A549 treated with RU486 at 1 μM for 4 hours (cell line): ENCODE measurements at places on chromosomes 1 and 21. TPM values are rescaled to one million over a fixed set of nuclear protein-coding genes. Genes with fewer than 3 reads are reported as not detected.

Gene GJB3
- 3.6 to 9.0 TPM (median 6.3 TPM) in 5 replicates for total RNA-seq

Gene NBPF6
- total RNA-seq: not detected in 5 replicates

Gene GMEB1
- 5.6 to 7.3 TPM (median 6.4 TPM) in 5 replicates for total RNA-seq

Gene BRINP2
- 0.03 to 0.43 TPM (median 0.12 TPM) in 5 replicates for total RNA-seq

Gene EPHX1
- total RNA-seq: 217 to 267 TPM (median 236 TPM) in 5 replicates

Gene SMIM1
- total RNA-seq: 1.1 to 2.1 TPM (median 1.4 TPM) in 4 of 5 replicates, not detected in the other

Gene USH2A
- not detected in 5 replicates for total RNA-seq

Gene ZBTB8OS
- 33.1 to 49.6 TPM (median 42.5 TPM) in 5 replicates for total RNA-seq

Gene MPZ
- total RNA-seq: 0.17 to 0.35 TPM (median 0.30 TPM) in 5 replicates

Gene BEND5
- total RNA-seq: not detected in 5 replicates

Gene CLEC20A
- not detected in 5 replicates for total RNA-seq

Gene PDE9A
- total RNA-seq: 1.1 to 1.7 TPM (median 1.2 TPM) in 5 replicates

Gene WNT9A
- total RNA-seq: 5.6 to 9.6 TPM (median 8.2 TPM) in 5 replicates

Gene TDRD5
- 0.03 to 0.09 TPM (median 0.05 TPM) in 3 of 5 replicates, not detected in the others for total RNA-seq

Gene NENF
- 94.8 to 148 TPM (median 143 TPM) in 5 replicates for total RNA-seq

Gene DYRK1A
- 7.3 to 14.5 TPM (median 11.3 TPM) in 5 replicates for total RNA-seq

Gene CHD5
- 0.66 to 1.3 TPM (median 0.77 TPM) in 5 replicates for total RNA-seq

Gene PGBD5
- total RNA-seq: 0.49 to 1.0 TPM (median 0.80 TPM) in 5 replicates

Gene LCE1B
- total RNA-seq: not detected in 5 replicates

Gene GUCA2B
- 0.28 to 0.38 TPM in 2 of 5 replicates, not detected in the others for total RNA-seq

Gene CYP4X1
- 0.07 to 0.08 TPM in 2 of 5 replicates, not detected in the others for total RNA-seq

Gene ATP6V1G3
- not detected in 5 replicates for total RNA-seq

Gene ATP1A2
- total RNA-seq: 0.03 to 0.04 TPM (median 0.03 TPM) in 3 of 5 replicates, not detected in the others

Gene FLG2
- total RNA-seq: not detected in 5 replicates

Gene LENEP
- total RNA-seq: not detected in 5 replicates

Gene FAM110D
- 0.06 TPM in 1 of 5 replicates, not detected in the others for total RNA-seq

Gene COL16A1
- 4.3 to 6.9 TPM (median 5.2 TPM) in 5 replicates for total RNA-seq

Gene HSPA6
- 1.3 to 8.1 TPM (median 2.0 TPM) in 5 replicates for total RNA-seq

Gene LCE3D
- total RNA-seq: 0.96 to 1.3 TPM (median 0.97 TPM) in 3 of 5 replicates, not detected in the others

Gene LAPTM5
- total RNA-seq: 0.13 to 0.16 TPM (median 0.15 TPM) in 5 replicates

Gene CYP4Z1
- not detected in 5 replicates for total RNA-seq

Gene TMEM52
- total RNA-seq: 0.30 to 1.0 TPM (median 0.88 TPM) in 5 replicates

Gene OR2L2
- 0.02 to 0.06 TPM in 2 of 5 replicates, not detected in the others for total RNA-seq

Gene TARDBP
- 148 to 218 TPM (median 193 TPM) in 5 replicates for total RNA-seq
